ENCODE measurements at places on chromosomes 11 and 22.

GRCh38 chr11:26150031-26150430 lies 181.9 kb upstream of the ANO3 start:
- DNase-seq, result no peak

GRCh38 chr11:61690706-61691379 lies 10.7 kb downstream of the DAGLA start:
- DNase-seq, result no peak

- no peak for DNase-seq
Observed at GRCh38 chr22:42294034-42294985, 23.9 kb upstream of the TCF20 start.

DNA sequence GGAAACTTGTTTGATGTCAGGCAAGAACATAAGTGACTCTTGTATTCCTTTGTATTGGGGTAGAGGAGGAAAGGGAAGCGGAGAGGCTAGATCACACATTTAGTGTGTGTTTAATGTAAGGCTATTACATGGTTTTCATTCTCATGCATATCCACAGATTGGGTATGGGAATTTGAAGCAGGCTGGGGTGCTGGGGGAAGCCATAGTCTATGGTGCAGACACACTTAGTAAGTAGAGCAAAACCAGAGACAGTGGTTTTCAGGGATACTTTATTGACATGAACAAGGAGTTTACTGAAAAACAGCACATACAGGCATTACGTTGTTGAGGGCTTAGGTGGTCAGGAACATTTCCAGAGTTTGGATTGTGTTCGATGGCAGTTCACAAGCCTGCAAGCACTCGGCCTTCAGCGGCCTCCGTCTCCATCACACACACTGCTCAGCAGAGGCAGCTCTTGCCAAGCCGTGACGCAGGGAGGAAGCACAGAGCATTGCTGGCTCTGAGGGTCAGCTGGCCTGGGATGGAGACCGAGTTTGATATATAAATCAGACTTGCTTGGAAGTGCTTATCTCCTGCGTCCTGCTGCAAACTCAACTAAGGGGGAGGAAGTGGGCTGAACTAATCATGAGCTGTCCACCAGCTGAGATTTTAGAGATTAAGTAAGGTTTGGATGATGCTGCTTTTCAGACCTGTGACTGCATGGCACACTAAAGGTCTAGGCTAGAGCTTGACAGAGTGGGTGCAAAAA lies 25.3 kb downstream of the SCN3B start:
- DNase-seq, result no peak

DNA sequence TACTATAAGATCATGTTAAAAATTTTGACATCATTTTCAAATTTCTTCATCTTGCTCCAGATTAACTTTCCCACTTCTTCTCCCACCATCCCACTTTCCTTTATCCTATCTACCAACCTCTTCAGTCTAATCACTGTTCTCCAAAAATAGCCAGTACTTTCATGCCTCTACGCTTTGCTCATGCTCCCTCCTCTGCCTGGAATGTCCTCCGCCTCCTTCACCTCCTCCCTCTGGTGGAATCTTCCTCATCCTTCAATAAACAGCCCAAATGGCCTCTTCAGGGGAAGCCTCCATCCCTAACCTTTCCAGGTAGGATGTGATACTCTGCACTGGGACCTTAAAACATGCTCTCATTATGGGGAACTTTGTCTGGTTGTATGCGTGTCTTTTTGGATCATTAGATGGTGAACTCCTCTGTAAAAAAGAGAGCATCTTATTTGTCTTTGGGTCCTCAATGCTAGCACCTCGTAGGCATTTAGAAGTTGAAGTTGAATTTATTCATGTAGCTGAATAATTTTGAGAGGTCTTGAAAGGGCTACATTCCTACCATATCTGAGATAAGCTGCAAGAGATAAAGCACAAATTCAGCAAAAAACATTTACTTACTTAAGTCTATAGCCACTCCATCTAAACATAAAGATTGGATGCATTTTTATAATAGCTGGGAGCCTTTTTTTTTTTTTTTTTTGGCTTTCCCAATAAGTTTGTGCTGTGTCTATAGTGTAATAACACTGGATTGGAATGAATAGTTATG lies 8.0 kb upstream of the CSRP3 start:
- DNase-seq, result no peak

DNA sequence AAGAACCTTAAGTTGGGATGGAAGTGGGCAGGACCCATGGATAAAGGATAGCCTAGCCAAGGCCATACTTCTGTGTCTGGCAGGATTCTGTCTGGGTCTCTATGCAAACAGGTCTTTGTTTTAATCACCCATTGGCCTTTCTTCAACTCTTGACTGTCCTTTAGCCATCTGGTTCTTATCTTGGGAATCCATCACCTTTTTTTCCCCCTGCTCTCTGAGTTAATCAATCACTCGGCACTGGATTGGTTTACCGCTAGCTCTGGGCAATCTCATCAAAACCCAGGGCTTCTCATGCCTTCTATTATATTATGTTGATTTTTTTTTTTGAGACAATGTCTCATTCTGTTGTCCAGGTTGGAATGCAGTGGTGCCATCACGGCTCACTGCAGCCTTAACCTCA lies 1.8 kb upstream of the RNF169 start:
- DNase-seq, result no peak

- DNase-seq, result peak; percentile 96
Observed at GRCh38 chr11:118619444-118620197, 12.2 kb downstream of the PHLDB1 start.

Measured in HFF-Myc (cell line).